A172 (cell line): ENCODE measurements at places on chromosomes 1 and 21.

GRCh38 chr1:17675744-17676143 is 79.4 kb upstream of the ACTL8 start:
- no peak for DNase-seq

- DNase-seq = no peak
Measured at GRCh38 chr1:85603086-85603880, 22.7 kb downstream of the CCN1 start.

DNA sequence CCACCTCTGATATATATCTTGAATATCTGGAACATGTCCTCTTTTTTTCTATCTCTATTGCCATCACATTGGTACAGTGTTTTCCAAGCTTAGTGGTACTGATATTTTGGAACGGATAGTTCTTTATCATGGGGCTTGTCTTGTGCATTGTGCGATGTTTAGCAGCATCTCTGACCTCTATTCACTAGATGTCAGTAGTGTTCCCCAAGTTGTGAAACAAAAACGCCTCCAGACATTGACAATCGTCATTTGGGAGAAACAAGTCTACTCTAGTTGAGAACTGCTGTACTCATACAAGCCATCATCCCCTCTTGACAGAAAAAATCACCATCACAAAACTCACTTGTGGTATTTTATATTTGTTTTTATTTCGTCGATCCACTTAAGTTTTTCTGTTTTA is 79.7 kb upstream of the CHODL start:
- DNase-seq = no peak

DNA sequence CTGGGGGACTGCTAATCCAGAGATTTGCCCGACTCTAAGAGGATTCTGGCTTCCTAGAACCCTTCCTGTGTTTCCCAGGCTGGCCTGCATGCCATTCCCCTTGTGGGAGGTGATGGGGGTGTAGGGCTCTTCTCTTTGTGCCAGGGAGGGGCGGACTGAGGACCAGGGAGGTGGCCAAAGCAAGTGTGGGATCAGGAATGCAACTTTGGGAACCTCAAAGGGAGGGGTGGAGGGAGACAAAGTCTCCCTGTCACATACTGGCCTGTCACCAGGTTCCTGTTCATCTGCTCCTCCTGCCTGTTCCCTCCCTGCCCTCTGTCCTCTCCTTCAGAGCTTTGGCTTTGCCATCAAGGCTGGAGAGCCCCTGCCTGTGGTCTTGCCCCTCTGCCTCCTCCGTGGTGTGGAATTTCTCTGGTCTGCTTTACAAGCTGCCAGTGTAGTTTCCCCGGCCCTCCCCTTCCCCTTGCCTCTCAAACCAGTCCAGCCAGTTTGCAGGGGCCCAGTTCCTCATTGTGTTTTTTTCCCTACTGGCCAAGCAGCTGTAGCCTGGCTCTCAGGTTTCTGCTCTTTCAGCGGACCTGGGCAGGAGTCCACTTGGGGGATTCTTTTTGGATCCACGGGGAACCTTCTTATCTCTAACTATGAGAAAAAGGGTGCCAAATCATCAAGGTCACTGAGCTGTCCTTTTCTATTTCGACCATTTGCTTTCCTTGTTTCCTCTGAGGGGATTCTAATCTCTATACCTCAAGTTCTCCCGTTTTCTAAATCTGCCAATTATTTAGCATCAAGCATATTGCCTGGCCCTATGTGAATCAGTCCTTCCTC is 1.8 kb downstream of the CGN start:
- DNase-seq = no peak

GRCh38 chr1:109787845-109788601 is 24.3 kb upstream of the EPS8L3 start:
- no peak for DNase-seq

GRCh38 chr1:66300972-66301451 is 232.9 kb upstream of the SGIP1 start:
- peak; percentile 37 for DNase-seq

GRCh38 chr1:113219377-113219776 is 146.4 kb downstream of the LRIG2 start:
- DNase-seq = no peak

DNA sequence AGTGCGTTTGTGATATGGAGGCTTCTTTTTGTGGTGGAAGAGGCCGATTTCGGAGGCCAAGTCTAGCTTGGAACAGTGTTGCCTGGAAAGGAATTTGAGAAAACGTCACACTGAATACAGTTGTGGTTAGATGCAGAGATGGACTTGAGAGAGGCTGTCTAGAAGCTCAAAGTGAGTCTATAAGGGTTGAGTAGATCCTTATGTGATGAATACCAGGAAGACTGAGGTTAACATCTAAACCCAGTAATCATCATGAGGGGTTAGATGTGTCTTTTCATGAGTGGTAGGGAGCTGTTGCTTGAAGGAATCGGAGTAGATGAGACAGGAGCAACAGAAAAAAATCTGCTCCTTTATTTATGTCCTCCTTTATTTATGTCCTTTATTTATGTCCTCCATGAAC is 114.6 kb upstream of the IVNS1ABP start:
- no peak for DNase-seq

GRCh38 chr1:57440096-57440495 is 16.2 kb upstream of the DAB1 start:
- no peak for DNase-seq

DNA sequence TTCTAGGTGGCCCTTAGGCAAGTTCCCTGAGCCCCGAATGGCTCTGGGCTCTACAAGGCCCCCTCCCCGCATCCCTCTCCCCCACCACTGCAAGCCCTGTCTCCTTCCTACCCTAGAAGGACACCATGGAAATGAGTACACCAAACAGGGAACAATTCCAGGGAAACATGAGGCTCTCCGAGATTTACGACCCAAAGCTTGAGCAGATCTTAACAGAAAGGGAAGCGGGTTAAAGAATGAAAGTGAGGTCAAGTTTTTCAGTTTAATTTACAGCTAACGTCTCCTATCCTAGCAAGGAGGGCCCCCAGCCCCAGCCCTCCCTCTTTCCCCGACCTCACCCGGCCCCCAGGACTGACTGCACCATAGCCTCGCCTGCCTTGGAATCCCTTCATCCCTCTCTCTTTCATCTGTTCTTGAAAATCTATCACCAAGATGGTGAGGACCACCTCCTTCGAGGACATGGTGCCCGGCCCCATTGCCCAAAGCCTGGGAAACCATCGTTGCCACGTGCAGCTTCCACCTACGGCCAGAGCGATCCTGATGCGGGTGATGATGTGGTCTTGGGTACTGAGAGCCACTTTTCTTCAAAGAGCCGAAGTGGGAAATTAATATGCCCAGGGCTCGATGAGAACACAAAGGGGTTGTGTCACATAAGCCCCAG is 30.5 kb downstream of the SIM2 start:
- no peak for DNase-seq

DNA sequence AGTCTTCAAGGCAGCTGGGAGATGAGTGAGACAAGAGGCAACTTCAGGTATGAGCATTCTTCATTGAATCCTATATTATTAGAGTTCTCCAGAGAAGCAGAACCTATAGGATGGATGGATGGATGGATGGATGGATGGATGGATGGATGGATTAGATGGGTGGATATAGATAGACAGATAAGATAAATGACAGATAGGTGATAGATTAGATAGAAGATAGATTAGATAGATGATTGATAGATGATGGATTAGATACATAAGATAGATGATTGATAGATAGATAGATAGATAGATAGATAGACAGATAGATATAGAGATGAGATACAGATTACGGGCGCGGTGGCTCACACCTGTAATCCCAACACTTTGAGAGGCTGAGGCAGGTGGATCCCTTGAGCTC is 43.2 kb upstream of the SPOCD1 start:
- no peak for DNase-seq
